Activated CD8-positive, alpha-beta memory T cell treated with anti-CD3 and anti-CD28 coated beads for 4 hours (primary cell): ENCODE measurements at places on chromosomes 7 and 10.

DNA sequence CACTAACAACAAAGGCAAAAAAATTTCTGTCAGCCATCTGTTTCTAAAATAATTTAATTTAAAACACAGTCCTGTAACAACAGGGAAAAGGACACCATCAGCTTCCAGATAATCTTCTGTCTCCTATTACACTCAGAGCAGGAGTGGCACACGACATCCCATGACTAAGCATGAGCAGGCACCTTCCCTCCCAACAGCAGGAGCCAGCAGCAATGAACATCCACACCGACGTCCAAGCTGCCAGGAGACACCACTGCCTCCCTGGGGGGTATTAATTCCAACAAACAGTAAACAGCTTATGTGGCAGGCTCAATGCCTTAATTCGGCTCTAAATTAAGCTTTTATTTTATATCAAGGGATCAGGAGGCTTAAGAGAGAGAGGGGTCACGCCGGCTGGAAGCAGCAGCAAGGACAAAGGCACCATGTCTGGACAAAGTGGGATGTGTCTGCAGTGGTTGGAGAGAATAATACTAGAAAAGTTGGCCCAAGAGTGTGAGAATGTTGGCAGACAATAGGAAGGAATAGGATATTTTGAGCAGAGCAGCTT is 45.7 kb downstream of the KIAA1549 start:
- no peak for DNase-seq

DNA sequence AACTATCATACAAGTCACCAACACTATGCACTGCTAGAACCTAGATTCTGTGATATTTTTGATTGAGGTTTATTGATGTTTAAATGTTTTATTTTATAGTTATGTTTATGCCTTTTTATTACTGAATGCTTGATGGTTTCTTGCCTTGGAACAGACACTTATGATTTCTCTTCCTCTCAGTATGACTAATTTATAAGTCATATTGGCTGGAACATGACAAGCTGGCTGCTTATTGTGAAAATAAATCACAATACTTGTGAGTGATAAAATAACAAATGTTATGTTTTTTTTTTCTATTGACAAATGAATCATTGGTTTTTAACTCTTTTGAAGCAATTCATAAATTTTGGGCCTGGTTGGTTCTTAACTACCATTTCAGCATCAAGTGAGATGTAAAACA is 142.0 kb upstream of the MALRD1 start:
- DNase-seq, result no peak

DNA sequence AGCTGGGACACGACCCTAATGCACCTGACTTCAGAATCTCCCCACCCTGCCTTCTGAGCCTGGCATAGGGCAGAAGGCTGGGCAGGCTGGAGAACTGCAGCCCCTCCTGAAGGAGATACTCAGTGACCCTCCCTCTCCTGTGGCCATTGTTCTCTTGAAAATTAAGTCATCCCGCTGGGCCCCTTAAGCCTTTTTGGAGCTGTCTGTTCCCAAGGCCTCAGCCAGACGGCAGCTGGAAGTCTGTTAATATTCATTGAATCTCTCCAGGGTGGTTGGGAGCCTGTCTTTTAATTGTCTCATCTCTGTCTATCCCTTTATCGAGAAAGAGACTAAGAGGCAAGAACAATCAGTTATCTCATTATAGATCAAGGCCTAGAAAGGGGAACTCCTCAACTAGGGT is 118.1 kb upstream of the PCBD1 start:
- no peak for DNase-seq

DNA sequence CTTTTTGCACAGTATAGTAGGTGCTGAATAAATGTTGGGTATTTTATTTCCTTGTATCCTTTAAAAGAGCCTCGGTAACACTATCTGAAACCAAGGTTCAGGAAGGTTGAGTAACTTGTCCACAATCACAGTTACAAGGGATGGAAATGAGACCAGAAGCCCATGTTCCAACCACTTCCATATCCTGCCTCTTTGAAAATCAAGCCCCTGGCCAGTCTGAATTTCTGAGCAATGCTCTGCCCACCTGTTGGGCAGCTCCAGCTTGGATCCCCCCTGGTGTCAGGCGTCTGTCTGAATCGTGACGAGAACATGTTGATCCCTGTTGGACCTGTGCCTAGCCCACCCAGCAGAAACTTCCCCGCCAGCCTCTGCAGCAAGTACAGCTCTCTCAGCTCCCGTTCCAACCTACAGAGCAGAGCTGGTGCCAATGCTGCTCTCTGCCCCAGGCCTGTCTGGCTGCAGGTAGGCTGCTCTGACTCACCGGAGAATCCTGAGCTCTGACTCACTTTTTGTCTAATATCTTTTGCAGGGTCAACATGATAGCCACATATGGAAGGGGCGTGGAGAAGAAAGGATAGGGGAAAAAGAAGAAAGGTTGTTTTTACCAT is 595.5 kb downstream of the INHBA start:
- no peak for DNase-seq

DNA sequence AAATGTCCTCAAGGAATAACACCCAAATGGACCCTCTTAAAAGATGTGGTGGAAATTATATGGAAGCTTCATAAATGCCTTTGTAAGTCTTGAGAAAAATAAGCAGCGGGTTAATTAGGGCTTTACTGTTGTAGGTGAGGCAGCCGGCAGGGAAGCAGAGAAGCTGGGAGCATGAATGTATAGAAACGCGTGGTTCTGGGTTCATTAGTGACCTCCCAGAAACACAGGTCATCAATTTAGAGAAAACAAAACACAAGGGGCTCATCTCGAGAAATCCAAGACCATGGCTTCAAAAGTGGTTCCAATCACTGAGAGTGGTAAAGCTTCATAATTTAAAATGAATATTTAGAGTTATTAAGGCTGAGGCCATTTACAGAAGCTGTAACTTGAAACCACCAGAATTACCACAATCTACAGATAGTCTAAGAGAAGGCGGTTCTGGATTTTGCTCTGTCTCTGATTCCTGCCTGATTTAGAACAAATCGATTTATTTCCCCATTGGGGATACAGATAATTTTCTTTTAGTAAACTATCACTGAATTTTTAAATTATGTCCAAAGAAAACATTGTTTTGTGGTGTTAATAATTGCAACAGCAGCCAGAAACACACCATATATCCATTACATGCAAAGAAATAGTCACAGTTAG is 20.7 kb downstream of the GARIN1A start:
- DNase-seq, result no peak

- no peak for DNase-seq
These were observed 1.8 kb upstream of the HOXA11 start for GRCh38 chr7:27186668-27187474.

GRCh38 chr10:132372516-132373095 is 24.4 kb upstream of the PWWP2B start:
- DNase-seq, result no peak

DNA sequence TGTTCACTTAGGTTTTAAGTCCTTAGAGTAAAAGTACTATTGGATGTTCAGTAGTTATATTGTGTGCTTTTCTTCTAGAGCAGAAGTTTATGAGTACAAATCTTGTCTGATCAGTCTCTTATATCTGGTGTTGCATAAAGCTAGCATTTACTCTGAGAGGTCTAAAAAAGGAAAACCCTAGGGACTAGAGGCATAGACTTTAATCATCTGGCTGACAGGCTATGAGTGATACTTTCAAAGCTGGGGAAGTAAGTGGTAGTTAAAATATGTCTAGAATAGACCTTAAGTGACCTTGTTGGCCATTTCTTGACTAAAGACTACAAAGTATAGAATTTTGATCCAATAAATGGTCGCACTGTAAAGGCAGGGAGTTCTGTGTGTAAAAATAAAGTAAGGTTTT is 32.9 kb upstream of the PHYHIPL start:
- DNase-seq, result no peak

GRCh38 chr10:1872151-1872726 is 134.9 kb upstream of the ADARB2 start:
- DNase-seq, result no peak

DNA sequence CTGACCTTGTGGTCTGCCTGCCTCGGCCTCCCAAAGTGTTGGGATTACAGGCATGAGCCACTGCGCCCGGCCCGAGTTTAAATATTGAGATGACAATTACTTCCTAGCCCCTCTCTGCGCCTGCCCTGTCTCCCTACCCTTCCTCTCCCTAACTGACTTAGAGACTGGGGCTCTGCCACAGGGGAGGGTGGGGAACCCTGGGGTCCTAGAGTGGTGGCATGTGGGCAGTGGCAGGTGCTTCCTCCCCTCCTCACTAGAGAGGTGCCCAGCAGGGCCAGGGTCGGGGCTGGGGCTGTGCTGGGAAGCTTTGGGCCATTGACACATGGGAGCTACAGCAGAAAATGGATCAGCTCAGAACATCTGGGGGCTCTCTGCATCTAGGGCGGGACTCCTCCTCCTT is 7.0 kb upstream of the ACHE start:
- no peak for DNase-seq

GRCh38 chr7:132443761-132444520 is 132.3 kb downstream of the PLXNA4 start:
- DNase-seq, result no peak

GRCh38 chr7:35477609-35478008 is 217.3 kb downstream of the HERPUD2 start:
- no peak for DNase-seq

- no peak for DNase-seq
These were observed 64.0 kb downstream of the ERCC6 start for GRCh38 chr10:49474901-49475300.

DNA sequence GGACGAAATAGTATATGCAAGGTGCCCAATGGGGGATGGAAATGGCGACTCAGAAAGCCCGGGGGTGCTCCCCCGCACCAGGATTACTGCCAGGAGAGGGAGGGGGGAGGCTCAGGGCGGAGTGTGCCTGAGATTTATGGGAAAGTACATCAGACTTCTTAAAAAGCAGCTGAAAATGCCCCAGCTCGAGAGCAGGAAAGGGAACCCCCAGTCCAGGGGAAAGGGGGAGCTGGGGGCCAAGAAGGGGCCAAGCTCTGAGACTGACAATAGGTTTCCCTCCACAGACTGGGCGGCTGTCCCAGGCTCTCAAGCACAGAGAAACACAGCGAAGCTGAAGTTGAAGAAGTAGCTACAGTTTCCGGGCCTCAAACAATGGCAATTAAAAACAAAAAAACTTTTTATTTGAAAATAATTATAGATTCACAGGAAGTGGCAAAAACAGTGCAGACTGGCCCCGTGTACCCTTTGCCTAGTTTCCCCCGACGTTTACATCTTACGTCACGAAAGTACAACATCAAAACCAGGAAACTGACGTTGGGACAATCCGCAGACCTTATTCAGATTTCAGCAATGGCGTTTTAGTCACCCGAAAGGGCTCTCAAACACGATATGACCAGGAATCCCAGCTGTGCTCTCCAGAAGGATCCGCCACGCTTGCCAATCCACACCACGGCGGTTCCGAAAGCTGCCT is 83.9 kb upstream of the FGFR2 start:
- no peak for DNase-seq

- no peak for DNase-seq
These were observed 356.4 kb downstream of the TNS3 start for GRCh38 chr7:47225387-47226131.

DNA sequence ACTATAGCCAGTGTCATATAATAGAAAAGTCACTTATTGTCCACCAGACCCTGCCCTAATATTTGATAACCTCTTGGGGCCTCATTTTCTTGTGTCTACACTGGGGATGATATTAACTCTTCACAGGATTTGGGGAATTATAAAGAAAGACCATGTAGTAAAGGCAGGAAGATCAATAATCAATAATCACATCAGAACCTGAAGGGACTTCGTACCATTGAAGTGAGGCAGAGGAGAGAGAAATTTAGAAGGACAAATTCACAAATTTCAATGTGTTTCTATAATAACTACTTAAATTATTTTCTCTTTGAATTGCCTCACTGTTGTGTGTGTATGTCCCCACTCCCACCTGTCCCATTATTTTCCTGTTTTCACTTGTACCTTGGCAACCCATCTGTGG is 10.7 kb upstream of the SGMS1 start:
- DNase-seq, result no peak

- no peak for DNase-seq
These were observed 52.4 kb downstream of the NPTX2 start for GRCh38 chr7:98669329-98670000.

DNA sequence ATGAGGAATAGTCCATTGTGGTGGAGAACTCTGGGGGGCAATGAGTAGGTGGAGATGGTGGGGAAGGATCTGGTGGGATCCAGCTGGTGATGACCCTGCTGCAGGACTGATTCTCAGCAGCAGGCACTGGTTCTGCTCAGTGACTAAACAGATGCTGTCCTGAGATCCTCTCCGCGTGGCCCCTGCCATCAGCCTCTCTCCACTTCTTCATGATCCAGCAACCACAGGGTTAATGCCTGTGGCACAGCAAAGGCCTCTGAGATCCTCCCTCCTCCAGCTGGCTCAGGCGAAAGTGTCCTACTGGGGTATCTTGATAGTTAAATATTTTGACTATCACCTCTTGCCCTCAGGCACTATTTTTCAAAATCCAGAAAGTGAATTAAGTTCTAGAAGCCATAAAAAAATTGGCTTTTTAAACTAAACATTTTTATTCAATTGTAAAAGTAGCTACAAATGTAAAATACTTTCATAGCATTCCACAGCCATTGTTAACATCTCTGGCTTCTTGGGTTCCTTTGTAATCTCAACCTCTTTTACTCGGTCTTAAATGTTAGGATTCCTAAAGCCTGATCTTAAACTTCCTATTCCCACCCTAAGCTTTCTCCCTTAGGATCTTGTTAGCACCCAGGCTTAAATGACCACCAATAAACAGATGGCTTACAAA is 13.1 kb downstream of the PLAU start:
- no peak for DNase-seq

GRCh38 chr7:141708351-141708750 is at the start of gene WEE2:
Gene WEE2, plus strand, starts transcription at chr7:141708353. Its CDS starts 406 bp downstream, at chr7:141708759.
- DNase-seq, result no peak
